Tongue (tissue), 3 donors: ENCODE measurements at places on chromosomes 3 and 15. TPM values are rescaled to one million over a fixed set of nuclear protein-coding genes. Genes with fewer than 3 reads are reported as not detected.

GRCh38 chr3:55484801-55485791 lies 2.0 kb downstream of the WNT5A start:
- peak; percentile 96 for DNase-seq

DNA sequence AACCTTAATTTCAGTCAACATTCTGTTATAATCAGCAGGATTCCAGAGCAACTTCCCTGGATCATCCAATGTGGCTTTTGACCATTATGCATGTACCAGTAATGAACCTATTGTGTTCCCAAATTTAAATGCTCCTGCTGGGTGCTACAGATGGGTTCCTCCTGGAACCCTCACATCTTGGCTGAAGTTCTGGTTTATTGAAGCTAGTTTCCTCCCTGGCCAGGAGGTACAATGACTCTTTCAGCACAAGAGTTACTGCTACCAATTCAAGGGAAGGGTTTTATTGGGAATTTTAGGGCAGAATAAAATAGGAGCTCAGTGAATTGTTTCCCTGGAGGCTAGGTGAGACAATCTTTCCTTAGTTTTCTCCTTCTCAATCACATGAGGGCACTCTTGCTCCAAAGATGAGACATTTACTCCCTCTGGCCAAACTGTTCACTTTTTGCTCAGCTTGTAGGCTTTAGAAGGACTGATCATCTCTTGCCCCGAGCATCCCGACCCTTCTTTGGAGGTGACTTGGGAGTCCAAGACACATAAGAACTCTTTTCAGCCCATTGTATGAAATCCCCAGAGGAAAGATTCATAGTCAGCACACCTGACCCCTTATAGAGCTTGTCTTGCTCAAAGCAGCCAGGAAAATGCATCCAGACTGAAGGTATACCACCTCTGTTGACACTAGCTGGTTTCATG lies 8.8 kb upstream of the NPHP3 start:
- peak; percentile 80 for DNase-seq

- DNase-seq: no peak
Measured at GRCh38 chr3:186143250-186143649, 34.4 kb upstream of the ETV5 start.

DNA sequence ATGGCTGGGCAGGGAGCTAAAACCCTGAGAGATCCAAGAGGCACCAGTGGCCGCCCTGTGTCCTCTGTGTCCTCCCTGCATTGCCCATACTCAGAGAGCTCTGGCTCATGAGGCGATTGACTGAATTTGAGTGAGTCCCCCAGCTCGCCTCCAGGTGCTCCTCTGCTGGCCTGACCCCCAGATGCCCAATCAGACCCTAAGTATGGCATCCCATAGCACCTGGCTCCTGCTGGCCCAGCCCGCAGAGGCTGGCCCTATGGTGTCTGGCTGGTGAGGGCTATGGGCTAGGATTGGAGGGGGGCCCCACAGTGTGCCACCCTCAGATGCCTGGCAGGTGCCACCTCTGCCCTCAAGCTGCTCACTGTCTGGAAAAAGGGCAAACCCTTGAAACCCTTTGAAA lies 1.6 kb upstream of the TKT start:
- no peak for DNase-seq

Gene GREM1
- 1.6 TPM for total RNA-seq

Gene ATP13A5
- 0.31 TPM for total RNA-seq

GRCh38 chr15:66115568-66116206 lies 137.9 kb downstream of the MEGF11 start:
- DNase-seq: no peak

DNA sequence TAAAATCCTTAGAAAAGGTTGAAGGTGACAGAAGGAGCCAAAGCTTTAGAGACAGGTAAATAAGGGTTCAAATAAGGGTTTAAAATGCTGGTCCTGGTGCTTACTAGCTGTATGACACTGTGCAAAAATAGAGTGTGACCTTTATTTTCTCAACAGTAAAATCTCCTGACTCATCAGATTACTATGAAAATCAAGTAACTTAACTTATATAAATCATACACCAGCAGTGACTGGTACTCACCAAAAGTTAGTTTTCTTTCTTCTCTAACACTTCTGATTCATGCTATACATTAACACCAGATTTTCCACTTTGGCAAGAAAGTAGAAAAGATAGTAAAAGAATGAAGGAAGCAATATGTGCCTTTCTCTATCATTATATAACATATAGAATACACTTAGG lies 205.9 kb upstream of the GBE1 start:
- DNase-seq: no peak

GRCh38 chr15:76753771-76754170 lies 151.4 kb downstream of the SCAPER start:
- DNase-seq: no peak

Gene GPX1
- 60.0 TPM for total RNA-seq

- DNase-seq: no peak
Measured at GRCh38 chr15:90209591-90209990, 8.5 kb downstream of the SEMA4B start.

- peak; percentile 57 for DNase-seq
Measured at GRCh38 chr3:150911771-150912170, 6.5 kb upstream of the MINDY4B start.

GRCh38 chr15:31339558-31339895 lies 12.9 kb downstream of the KLF13 start:
- DNase-seq: no peak

Gene TMEM266
- not detected for total RNA-seq

GRCh38 chr3:137988982-137989381 lies 21.0 kb upstream of the CLDN18 start:
- no peak for DNase-seq

DNA sequence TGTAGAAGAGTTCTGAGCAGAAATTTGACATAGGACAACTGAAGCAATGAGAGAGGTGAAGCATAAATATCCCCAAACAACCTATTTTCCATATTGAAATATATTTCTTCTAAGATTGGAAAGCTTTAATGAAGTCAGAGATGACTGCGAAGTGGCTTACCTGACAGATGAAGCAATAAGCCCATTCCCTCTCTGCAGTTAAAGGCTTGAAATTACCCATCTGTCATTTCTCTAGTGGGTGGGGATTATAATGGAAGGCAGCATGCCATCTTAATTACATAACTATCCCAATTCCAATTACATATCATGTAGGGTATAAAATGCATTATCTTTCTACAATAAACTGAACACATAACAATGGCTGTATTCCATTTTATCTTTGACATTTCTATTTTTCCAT lies 1070.5 kb downstream of the SI start:
- DNase-seq: no peak

Gene CACNA2D2
- total RNA-seq: 4.3 TPM

GRCh38 chr3:101292027-101292426 lies 28.3 kb downstream of the IMPG2 start:
- DNase-seq: no peak

Gene FES
- total RNA-seq: 40.1 TPM

DNA sequence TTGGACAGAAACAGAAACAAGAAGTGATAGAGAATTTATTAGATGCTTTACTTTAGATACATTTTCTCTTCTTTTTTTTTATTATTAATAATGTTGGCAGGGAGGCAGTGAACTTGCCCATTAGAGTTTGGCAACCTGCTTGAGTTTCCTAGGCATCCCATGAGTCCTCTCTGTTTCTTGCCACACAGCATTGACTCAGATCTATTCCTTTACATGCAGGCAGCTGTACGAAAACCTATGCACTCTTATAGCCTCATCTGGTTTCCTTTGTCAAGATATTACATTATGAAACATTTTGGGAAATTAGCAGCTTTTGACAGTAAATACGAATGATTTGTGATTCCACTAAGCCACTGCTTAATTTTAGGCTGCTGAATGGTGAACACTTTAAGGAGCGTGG lies 23.3 kb downstream of the IL1RAP start:
- no peak for DNase-seq

- no peak for DNase-seq
Measured at GRCh38 chr15:86653344-86654197, 573.9 kb downstream of the AGBL1 start.

GRCh38 chr3:17261627-17262369 lies 377.0 kb downstream of the PLCL2 start:
- DNase-seq: no peak

DNA sequence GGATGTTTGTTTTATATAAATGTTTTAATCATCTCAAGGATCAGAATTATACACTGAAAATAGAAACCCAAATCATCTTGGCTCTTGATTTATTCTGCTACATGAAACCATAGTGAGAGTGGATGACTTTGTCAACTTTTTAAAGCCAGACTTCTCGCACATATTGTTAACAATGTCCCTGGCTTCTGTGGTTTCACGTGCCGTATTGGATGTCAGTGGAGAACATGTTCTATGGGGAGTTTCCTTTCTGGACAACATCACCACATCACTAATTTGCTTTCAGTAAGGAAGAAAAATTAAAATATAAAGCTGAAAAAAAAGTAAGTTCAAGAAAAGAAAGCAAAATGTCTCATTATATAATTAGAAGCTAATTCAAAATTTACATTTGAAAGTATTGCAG lies 297.1 kb upstream of the MME start:
- peak; percentile 26 for DNase-seq

- DNase-seq: peak; percentile 72
Measured at GRCh38 chr3:161221806-161222600, 892 bp downstream of the NMD3 start.

GRCh38 chr3:157149136-157149696 lies 10.7 kb downstream of the CCNL1 start:
- DNase-seq: no peak

DNA sequence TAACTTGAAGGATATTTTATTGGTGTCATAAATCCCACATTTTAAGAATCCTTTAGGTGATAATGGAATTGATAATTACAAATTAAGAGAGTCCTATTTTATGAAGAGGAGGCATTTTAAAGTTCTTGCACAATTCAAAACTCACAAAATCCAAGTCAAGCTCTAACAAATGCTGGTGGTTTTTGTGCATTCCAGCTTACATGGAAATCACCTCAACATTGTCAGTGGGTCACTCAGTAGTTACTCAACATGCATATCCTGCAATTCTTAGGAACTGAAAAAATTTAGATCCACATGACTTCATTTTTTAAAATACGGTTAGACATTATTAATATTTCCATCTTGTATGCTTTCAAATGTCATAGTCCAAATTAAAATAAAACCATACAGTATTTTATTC lies 487.2 kb downstream of the CNTN3 start:
- no peak for DNase-seq

DNA sequence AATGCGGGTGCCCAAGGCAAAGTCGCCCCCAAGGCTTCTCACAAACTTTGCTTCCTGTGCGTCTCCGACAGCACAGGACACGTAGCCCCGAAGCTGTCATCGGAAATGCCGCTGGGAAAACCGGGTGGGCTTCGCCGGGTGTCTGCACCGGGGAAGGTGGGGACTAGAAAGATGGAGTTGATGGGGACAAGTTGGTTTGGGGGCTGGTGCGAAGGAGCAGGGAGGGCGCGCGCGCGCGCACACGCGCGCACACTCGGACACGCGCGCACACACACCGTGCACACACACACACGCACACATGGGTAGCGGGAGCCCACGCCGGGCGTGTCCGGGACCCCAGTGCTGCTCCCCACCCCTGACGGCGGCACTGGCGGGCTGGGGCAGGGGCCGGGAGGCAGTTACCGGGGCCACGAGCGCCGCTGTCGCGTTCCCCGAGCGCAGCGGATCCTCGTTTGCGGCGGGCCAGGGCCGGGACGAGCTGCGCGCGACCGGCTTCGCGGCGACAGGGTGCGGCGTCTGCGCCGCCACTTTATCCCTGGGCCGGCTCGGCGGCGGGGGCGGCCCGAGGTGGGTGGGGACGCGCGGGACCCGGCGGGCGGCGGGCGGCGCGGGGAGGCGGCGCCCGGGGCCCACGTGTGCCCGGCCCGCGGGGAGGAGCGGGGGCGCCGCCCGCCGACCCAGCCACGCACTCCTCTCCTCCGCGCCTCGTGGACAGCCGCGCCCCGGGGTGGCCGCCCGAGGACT lies 539 bp upstream of the MGLL start:
- peak; percentile 52 for DNase-seq

Gene HHATL
- total RNA-seq: 51.8 TPM

Gene RIOX2
- total RNA-seq: 45.7 TPM
